ENCODE measurements at places on chromosomes 1 and 21.

DNA sequence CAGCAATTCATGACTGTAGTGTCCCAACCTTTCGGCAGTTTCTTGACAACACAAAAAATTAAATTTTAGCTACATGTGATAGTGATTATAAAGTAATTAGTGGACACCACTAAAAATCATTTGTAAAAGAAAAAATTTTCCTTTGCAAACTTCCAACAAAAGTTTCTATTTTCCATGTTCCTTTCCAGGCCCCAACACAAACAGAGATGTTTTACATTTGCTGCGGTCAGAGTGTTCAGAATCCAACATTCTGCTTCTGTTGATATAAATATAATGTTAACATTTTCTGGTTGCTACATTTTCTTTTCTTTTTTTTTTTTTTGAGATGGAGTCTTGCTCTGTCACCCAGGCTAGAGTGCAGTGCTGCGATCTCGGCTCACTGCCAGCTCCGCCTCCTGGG lies 54.9 kb upstream of the WLS start:
- DNase-seq: no peak

DNA sequence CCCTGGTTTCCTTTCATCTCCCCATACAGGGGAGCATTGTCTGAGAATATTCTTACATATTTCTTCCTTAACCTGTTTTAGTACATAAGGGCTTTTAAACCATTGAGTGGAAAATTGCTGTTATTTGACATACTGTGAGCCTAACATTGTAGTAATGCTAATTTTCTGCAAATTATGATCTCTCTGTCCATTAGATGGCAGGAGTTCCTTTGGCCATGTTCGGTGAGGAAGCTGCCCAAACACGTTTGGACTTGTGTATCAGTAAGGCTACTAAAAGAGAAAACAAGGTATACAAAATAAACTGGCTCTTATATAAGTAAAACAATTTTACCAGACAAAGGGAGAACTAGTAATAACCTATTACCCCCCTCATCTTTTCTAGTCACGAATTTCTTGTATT lies 29.2 kb downstream of the CDC7 start:
- no peak for DNase-seq

GRCh38 chr1:6358757-6359201 lies 34.8 kb downstream of the ACOT7 start:
- DNase-seq: no peak

GRCh38 chr21:44432841-44433790 lies 22.2 kb upstream of the LRRC3 start:
- no peak for DNase-seq

GRCh38 chr1:27383039-27383605 lies at the start of gene CD164L2:
Gene CD164L2, minus strand, starts transcription at chr1:27383333. Its CDS starts 94 bp downstream, at chr1:27383239.
- peak; percentile 42 for DNase-seq

GRCh38 chr1:24566236-24566867 lies 10.5 kb downstream of the NCMAP start:
- no peak for DNase-seq

DNA sequence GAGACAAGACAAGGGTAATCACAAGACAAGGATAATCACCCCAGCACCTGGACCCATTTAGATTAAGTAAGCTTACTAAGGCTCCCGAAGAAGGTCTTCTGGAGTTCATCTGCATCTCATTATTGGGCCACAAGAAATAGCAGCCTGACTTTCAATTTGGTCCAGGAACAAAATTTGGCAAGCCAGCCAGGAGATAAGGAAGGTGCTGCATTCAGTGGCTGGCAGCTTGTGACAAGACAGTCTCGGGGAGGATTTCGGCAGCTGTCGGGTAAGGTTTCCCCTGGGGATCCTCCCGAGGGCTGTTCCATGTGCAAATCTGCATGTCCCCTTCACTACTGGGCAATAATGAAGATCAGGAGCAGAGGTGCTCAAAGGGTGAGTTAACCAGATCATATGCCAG lies 195.2 kb downstream of the FCRL5 start:
- no peak for DNase-seq

DNA sequence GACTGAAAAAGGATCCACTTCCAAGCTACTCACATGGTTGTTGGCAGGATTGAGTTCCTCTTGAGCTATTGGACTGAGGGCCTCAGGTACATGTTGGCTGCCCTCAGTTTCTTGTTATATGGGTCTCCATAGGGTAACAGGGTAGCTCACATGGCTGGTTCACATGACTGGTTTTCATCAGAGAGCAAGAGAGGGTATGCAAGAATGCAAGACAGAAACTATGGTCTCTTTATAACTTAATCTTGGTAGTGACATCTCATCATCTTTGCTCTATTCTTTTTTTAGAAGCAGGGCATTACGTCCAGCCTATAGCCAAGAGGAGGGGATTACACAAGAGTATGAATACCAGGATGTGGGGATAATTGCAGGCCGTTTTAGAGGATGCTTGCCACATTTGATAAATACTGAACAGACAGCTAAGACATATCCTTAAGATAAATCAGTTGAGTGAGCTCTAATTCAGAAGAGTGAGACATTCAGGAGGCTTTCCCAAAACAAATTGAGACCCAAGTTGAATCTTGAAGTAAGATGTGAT lies 100.2 kb downstream of the HMCN1 start:
- no peak for DNase-seq

DNA sequence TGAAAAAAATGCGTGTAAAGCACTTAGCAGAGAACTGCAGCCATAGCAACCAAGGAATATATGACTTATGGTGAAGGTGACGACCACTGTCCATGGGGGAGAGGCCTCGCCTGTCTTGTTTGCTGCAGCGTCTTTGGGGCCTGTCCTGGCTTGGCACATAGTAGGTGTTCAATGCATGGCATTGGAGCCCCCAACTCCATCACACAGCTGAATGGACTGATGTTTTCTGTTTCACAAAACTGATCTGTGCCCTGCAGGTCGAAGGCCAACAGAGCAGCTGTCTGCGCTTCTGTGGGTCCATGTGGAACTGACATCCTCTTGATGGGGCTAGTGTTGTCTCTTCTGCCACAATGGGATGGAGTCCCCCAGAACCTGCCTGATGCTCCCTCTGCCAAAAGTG lies 296.0 kb downstream of the PTPRU start:
- DNase-seq: no peak

GRCh38 chr1:188599313-188599712 lies 1770.6 kb downstream of the PLA2G4A start:
- no peak for DNase-seq

DNA sequence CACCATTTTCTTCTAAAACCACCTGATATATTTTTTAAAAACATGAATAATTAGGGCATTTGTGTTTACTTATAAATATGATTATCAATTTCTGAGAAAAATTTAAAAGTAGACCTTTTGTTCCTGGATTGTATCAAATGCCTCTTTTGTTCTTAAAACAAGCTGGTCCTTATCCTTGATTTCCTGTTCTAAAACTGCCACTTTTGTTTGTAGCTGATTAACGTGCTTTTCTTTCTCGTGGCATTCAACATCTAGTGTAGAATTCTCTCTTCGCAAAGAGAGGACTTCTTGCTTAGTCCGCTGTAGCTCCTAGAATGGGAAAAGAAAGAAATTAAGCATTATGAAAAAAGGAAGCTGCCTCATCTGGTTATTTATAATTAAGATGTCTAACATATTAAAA lies 25.0 kb downstream of the SASS6 start:
- no peak for DNase-seq

DNA sequence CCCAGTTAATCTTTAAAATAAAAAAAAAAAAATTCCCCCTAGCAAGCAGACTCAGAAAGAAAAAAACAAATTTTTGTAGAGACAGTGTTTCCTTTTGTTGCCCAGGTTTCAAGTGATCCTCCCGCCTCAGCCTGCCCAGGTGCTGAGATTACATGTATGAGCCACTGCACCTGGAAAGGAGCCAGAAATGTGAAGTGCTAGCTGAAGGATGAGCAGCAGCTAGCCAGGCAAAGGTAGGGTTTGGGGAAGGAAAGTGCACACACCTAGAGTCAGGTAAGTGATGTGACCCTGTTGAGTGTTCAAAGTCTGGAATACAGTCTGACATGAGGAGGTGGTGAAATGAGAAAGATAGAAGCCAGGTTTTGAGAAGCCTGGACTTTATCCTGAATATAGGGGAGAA lies 1.7 kb downstream of the AKR1A1 start:
- no peak for DNase-seq

DNA sequence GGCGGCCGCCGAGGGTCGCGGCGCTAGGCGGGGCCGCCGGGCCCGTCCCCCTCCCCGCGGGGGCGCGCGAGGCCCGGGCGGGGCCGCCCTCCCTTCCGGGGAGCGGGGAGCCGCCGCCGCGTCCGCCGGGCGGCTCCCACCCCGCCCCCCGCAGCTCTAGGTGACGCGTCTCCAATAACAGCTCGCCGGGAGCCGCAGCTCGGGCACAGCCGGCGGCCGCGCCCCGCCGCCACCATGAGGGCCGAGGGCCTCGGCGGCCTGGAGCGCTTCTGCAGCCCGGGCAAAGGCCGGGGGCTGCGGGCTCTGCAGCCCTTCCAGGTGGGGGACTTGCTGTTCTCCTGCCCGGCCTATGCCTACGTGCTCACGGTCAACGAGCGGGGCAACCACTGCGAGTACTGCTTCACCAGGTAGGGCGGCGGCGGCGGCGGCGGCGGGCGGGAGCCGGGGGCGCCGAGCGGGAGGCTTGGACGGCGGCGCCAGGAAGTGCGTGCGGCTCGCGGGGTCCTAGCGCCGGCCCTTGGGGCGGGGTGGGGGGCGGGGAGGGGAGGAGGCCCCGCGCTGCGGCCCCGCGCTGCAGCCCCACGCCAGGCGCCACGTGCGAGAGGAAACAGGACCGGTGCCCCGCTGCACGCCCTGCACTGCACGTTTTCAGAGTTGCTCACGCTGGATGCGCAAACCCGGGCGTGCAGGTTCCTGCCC lies at the start of gene SMYD2:
Gene SMYD2, plus strand, starts transcription at position 139 of the 699 bp plus-strand sequence. Its CDS starts 96 bp downstream, at position 235.
- DNase-seq: peak; percentile 81

GRCh38 chr1:201598973-201599372 lies 60.0 kb downstream of the NAV1 start:
- DNase-seq: no peak

- DNase-seq: no peak
These were observed 48.6 kb upstream of the TMEM125 start for GRCh38 chr1:43220905-43221778.

- DNase-seq: no peak
These were observed 10.4 kb upstream of the PLEKHA6 start for GRCh38 chr1:204370176-204370575.

- DNase-seq: no peak
These were observed 73.6 kb upstream of the CDC42BPA start for GRCh38 chr1:227391879-227392278.

GRCh38 chr1:101929343-101929742 lies 67.4 kb downstream of the OLFM3 start:
- no peak for DNase-seq

DNA sequence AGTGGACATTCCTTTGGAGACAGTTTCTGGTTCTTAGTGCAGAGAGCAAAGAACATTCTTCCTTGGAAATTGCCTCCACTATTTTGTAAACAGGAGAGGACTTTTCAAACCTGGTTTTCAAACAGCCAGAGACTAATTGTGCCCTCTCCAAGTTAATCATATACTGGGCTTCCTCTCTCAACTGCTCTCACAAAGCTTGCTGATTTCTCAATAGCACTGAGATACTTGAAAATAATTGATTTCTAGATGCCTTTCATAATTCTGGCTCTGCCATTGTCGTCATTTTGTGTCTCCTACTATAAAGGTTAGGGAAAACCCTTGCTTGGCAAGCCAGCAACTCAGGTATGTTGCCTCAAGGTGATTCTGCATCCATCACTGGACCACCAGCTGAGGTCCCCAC lies 56.0 kb downstream of the KCNJ15 start:
- no peak for DNase-seq

DNA sequence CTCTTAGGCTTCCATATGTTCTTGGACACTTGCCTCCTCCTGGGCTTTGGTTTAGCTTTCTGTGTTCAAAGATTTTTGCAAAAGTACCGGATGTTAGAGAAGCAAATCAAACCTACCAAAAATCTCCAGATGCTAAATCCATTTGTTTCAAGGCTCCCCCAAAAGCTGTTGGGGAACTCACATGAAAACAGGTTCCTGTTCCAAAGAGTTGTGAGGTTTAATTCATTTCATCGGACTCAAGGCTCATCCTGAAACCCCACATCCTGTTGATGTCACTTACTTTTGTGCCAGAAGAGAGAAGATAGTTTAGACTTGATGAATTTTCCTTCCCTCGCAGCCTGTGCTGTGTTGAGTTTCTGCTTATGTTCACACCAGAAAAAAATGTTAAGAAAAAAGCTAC lies 41.7 kb upstream of the RXRG start:
- DNase-seq: no peak

DNA sequence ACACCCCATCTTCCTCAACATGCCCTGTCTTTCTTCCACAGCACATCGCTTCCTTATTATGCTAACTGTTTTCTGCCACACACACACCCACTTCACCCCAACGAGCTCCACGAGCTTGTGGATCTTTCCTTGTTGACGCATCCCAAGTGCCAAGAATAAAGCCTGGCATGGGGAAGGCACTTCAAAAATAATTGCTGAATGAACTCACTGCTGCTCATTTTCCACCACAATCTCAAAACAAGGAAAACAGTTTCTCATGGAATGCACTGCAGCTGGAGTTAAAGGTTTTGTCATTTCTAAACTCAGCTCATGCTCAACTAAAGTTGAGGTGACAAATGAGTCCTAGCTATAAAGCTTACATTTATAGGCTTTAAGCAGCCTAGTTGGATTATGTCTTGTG lies 86.0 kb downstream of the TIAM1 start:
- no peak for DNase-seq

DNA sequence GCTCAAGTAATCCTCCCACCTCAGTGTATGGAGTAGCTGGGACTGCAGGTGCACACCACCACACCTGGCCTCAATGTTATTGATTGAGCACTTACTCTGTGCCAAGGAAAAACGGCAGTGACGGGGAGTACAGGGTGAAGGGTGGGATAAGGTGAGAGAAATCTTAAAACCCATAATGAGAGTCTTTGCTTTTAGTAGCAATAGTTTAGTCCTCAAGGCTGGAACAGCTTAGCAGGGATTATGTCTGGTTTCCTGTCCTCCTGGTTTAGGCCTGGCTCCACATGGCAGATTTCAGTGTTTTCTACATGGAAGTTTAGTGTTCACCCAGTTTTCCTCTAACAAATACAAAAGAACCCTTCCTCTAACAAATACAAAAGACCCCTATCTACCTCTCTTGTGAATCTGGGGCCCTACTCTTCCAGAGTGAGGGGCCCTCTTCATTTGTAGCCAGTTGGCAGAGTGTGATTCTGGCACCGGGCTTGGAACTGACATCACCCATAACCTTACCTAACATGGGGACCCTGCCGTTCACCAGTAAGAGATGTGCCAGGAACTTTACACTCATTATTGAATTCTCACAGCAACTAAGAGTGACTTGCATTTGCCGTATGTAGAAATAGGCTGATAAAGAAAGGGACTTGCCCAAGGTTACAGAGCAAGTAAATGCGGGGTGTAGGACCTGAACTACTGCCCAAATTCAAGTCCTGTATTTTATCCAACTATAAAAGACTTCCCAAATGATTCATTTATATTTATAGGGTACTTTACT lies 6.9 kb downstream of the ZNF691 start:
- DNase-seq: no peak
